Non-pigmented ciliary epithelial cell (primary cell): ENCODE measurements at places on chromosomes 1 and 21.

DNA sequence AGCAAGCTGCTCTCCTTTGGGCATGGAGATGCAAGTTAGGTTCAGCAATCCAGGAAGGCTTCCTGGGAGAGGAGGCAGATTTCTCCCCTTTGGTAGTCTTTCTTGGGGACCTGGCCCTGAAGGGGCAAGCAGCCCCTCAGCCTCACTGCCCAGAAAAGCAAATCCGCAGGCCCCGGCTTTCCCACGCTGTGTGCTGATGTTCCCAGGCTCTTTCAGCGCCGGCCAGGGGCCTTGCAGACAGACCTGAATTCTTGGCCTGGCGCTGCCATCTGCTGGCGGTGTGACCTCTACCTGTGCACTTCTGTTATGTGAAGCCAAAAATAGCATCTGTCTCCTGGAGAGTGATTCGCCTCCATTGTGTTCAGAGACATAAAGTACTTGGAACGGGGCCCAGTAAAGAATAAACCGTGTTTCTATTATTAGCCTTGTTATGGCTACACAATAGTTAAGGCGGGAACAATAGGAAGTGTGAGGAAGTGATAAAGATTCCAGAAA is 64.8 kb downstream of the ALPL start:
- peak; percentile 50 for DNase-seq

DNA sequence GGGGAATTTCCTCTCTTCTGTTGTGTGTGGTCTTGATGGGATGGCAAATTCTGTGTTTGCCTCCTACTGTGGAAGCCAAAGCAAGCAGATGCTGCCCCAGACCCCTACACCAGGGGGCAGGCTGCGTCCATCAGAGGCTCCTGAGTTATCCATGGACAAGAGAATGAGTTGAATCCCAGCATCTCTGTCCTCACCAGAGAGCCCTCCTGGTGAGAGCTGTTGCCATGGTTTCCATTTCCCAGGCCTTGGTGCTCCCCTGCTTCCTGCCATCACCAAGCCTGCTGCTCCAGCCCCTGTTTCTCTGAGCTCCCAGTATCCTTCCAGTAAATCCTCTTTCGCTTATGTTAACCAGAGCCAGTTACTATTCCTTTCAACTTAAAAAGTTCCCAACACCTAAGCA is 20.4 kb upstream of the GNG12 start:
- peak; percentile 74 for DNase-seq

DNA sequence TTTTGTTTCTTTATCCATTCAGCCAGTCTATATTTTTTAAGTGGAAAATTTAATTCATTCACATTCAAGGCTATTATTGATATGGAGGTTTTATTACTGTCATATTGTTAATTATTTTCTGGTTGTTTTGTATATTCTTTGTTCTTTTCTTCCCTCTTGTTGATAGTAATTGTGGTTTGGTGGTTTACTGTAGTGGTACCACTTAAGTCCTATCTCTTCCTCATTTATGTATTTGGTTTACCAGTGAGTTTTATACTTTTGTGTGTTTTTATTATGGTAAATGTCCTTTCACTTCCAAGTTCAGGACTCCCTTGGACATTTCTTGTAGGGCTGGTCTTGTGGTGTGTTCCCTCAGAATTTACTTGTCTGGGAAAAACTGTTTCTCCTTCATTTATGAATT is 28.1 kb upstream of the PM20D1 start:
- DNase-seq = no peak

DNA sequence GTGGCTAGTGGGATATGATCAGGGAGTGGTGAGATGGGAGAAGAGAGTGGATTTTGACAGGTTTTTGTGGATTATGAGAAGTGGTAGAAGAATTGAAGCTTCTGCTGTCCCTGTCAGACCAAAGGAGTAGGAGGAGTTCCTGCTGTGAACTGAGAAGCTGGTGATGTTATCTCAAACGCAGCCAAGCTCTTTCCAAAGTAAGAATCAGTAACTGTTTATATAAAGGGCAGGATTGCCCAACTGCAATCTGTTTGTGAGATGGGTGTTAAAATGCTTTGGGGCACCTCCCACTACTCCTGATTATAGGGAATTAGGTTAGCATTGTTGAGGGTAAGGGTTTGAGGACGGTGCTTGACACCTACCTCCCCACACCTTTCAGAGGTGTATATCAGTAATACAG is 60.5 kb upstream of the USP25 start:
- no peak for DNase-seq

DNA sequence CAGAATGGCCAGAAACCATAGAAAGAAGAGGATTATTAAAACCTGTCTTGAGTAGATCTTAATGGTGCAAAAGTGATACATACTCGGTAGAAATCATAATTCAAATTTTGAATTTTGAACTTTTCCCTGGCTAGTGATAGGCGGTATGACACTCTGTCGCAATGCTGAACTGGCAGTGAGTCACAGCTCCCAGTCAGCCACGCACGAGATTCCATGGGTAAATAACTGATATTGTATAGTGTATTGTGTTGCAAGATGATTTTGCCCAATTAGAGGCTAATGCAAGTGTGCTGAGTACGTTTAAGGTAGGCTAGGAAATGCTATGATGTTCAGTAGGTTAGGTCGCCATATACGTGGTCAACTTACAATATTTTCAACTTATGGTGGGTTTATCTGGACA is 207.0 kb downstream of the SIPA1L2 start:
- DNase-seq = no peak

DNA sequence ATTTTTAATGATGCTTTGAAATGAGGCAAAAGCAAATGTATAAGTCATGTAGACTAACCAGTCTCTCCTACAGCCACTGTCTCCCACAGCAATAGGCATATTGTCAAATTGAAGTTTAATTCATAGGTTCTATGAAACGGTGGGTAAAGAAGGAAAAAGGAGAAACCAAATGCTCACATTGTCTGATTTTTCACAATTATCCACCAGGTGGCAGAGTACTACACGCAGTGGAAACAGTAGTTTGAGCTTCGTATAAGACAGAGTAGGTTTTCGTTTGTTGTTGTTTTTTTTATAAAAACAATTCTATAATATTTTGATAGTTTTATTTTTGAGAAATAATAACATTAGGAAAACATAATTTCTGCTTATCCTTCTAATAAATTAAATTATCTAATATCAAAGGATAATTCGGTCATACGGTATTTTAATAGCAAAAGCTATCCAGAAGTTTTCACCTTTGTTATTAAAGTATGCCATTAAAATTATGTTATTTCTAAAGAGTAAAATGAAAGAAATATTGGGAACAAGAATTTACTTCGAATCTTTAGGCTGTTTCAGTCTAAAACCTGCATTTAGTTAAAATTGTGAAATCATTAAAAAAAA is 39.1 kb downstream of the TYW3 start:
- peak; percentile 28 for DNase-seq
